Omental fat pad (tissue), 4 donors: ENCODE measurements at places on chromosomes 12 and 14. TPM values are rescaled to one million over a fixed set of nuclear protein-coding genes. Genes with fewer than 3 reads are reported as not detected.

GRCh38 chr14:82445810-82446570, 912.3 kb upstream of the SEL1L start:
- no peak for DNase-seq

- no peak for DNase-seq
These were observed 1.3 kb downstream of the TRPV4 start for GRCh38 chr12:109831929-109832328.

GRCh38 chr12:108815369-108815768, 42.0 kb downstream of the SSH1 start:
- no peak for DNase-seq

DNA sequence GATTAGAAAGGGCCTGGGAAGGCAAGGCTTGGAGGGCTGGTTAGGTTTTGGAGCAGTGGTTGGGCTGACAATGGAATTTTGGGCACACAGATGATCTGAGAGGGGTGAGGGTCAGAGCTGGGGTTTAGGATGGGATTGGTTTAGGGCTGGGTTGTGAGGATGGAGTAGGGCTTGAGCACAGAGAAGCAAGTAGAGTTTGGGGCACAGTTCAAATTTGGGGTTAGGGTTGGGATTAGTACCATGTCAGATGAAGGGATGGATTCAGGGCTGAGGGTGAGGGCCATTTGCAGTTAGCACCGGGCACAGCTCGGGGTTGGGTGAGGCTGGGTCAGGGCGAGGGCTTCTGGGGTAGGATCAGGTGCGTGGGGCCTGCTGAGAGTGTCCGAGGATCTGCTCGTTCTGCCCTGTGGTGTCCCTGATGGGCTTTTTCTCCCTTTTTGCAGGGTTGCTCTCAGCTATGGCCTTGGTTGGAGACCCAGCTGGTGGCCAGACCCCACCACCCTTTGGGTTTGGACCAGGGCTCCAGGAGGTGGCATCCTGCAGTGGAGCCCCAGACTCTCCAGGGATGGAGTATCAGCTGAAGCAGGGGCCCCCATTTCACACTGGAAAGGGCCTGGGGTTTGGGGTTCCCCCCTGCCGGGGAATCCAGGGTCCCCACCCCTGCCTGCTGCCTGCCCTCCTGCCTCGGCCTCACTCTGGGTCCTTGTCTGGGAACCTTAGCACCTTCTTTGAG, 45.6 kb downstream of the KRT80 start:
- no peak for DNase-seq

The LRRK2 gene
- 55.6 TPM for total RNA-seq

DNA sequence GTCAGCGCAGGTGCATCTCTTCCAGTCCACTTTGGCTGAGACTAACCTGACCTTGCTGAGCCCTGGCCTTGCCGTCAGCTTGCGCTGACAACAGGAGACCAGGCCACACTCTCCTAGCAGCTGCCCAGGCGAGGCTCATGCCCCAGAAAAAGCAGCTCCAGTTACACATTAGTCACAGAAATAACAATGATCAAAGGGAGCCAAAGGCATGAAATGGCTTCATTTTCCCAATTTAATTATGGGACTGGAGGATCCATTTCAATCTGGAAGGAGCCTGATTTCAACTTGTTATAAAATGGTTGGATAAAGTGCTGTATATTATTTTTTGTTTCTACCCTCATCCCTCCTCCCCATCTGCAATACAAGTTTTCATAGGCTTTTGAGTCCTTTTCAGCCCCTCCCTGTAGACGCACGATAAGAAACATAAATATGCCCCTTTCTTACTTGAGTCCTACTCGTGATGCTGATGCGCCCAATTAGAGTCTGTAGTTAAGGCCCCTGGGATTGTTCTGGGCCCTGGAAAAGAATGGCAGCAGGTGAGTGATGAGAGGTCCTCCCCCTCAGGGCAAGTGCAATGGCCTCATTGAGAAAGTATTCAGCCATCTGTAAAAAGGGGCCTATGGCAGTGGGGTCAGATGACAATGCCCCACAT, 376.0 kb downstream of the C12orf75 start:
- DNase-seq = no peak

DNA sequence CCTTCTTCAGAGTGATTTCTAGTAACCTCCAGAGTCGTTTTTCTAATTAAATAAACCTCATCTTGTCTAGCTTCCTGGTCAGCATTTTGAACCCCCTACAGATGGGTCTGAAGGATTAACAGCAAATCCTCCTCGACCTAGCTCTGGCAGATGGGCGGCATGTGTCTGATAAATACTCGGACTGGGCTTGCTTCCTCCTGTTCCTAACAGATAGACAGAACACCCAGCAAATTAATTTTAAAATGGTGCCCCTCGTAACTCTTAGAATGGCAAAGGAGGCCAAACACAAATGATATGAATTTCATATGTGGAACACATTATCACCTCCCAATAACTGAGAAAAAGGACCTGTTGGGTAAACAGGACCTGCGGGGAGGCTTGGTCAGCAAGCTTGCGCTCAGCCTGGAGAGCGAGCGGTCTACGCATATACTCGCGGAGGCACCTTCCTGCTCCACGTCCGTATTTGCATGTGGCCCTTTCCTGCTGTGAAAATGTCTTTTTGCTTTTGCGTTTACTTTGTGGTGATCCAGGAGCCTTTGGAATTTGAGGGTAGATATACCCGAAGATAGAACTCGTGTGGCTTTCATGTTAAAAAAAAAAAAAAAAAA, 79.6 kb downstream of the OTX2 start:
- DNase-seq = no peak

The TMEM119 gene
- total RNA-seq = 28.8 TPM

GRCh38 chr12:116274551-116275375, 2.7 kb downstream of the MED13L start:
- no peak for DNase-seq

DNA sequence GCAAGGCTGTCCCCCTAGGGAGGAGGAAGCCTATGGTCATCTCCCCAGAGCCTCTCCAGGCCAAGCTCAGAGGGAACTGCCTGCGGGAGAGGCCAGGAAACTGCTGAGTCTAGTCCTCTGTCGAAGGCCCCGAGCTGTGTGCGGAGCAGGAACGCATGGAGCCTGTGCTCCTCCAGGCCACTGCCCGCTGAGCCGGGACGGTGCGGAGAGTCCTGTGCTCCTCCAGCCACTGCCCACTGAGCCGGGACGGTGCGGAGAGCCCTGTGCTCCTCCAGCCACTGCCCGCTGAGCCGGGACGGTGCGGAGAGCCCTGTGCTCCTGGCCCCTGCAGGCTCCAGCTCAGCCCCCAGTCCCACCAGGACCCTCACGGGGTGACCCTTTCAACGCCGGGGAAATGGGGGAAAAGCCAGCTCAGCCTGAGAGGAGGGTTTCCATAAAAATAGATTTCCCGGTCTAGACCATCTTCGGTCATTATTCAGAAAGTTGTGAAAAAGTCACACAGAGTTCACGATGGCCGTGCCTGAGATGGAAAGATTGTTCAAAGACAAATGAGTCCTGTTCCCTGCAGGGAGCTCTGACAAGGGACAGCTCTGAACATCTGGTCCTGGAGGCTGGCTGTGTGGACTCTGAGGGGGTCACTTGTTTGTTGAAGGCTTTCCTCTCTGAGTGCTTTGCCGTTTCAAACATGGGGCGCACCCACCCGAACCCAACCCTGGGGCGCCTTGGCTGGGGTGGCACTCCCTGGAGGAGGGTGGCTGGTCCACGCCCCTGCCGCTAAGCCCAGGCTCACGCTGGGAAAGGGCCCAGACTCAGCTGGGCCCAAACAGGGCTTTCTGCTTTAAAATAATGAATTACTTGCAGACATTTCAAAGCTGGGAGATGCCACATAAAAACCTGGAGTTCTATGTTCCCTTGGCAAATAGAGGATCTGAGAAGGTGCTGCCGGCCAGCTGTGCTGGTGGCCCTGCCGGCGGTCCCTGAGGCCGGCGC, 85.5 kb downstream of the ADGRD1 start:
- no peak for DNase-seq

The GZMH gene
- not detected for total RNA-seq

DNA sequence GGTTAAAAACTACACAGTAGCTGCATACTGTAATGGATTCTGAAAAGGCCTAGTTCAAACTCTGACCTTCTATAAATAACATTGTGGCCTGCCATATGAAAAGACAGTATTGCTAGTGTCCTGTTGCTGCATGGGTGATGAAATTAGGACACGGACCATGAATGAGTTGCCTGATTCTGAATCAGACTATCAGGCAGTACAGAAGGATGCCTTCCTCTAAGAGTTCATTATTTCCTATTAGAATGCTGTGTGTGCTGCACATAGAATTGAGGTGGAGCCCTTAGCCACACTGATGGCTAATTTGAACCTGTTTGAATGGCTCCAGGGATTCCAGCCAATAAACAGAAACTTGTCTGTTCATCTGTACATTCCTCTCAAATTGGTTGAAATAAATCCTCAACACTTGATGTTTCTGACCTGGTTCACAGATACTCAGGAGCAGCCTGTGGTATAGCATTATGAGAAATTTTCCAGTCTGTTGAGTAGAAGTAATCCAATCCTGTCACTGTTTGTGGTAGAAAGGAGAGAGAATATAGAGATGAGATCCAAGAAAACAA, 483.2 kb downstream of the APAF1 start:
- no peak for DNase-seq

DNA sequence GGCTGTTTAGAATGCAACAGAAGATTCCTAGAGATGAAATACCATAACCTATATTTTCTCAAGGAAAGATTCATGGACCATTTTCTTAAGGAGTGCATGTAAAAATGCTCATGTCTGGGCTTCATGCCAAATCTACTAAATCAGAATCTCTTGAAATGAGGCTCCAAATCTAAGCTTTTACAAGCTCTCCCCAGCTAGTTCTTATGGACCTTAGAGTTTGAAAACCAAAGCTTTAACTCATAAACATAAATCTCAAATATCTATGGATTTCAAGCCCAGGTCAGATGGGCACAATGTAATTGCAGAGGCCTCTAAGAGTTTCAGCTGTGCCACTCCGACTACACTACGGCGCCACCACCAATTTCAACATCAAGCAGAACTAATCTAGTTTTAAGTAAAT, 117.3 kb upstream of the CAND1 start:
- no peak for DNase-seq

DNA sequence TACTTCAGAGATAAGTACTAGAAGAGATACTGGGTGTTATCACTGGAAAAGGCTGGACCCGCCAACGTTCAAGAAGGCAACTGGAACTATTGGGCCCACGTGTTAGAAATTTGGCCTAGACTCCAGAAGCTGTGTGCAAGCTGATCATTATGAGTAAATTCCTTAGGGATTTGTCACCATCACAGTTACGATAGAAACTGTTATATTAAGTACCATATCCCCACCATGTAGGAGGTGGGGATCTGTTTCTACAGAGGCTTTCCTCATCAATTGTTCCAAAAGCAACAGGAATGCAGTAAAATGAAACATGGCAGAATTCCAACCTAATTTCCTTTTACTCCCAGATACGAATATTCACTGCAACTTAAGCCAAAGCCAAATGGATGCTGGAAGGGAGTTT, 170.7 kb downstream of the NOVA1 start:
- no peak for DNase-seq

- no peak for DNase-seq
These were observed 539.8 kb downstream of the NRXN3 start for GRCh38 chr14:78709795-78710557.

GRCh38 chr14:104232070-104232484, 93.7 kb downstream of the KIF26A start:
- DNase-seq = no peak

GRCh38 chr14:74634481-74634880, 22.4 kb upstream of the LTBP2 start:
- DNase-seq = no peak

The STAC3 gene
- 2.0 TPM for total RNA-seq

The KRT75 gene
- not detected for total RNA-seq

The KIF5A gene
- 0.09 TPM for total RNA-seq

GRCh38 chr12:39406262-39406661, 36.7 kb downstream of the KIF21A start:
- DNase-seq = no peak

- no peak for DNase-seq
These were observed 5.2 kb upstream of the CNPY2 start for GRCh38 chr12:56321027-56321426.
